ENCODE measurements at places on chromosomes 12 and 14. TPM values are rescaled to one million over a fixed set of nuclear protein-coding genes. Genes with fewer than 3 reads are reported as not detected.

The SMIM41 gene
- 0.27 TPM for polyA plus RNA-seq

DNA sequence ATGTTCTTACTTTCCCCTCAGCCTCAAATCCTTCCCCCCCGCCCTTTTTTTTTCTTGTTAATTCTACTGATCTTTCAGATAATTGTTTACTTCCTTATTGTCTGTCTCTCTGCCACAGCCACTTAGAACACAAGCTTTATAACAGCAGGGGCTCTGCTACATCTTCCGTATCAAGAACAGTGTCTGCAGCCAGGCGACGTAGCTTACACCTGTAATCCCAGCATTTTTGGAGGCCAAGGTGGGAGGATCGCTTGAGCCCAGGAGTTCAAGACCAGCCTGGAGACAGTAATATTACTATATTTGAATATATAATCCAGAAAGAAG, 5.4 kb downstream of the SOS2 start:
- DNase-seq, result no peak

The STYX gene
- polyA plus RNA-seq, result 17.4 TPM

- DNase-seq, result no peak
These were observed 423.3 kb upstream of the RGS6 start for GRCh38 chr14:71508901-71509300.

DNA sequence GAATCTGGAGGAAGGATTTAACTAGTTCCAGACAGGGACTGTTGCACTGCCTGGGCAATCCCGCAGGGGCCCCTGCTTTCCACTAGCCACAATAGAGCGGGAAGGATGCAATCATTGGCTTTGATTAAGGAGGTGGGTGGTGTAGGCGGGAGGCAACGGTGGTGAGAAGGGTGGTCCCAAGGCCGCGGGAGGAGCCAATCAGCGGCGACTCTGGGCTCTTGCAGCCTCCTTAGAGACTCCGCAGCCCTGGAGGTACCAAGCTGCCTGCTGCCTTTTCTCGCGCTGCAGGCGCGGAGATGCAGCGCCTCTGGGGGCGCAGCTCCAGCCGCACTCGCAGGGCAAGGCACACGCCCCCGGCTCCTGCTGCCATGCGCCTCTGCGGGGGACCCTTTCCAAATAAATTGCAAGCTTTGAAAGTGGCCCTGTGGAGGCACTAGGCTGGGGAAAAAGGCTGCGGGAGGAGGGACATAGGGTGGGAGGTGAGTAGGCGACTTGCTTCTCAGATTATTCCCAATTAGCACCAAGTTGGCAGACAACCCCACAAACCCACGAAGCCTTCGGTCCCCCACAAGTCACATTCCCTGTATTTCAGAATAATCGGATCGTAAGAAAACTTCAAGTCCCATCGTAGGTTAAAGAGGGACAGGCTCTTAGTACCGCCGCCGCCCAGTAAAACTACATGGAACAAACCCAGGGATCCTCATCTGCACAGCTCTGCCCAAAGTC, 858 bp upstream of the KCNA1 start:
- peak; percentile 12 for DNase-seq
